ENCODE measurements at places on chromosomes 7 and 10. TPM values are rescaled to one million over a fixed set of nuclear protein-coding genes. Genes with fewer than 3 reads are reported as not detected.

The PNLIPRP2 gene
- not detected for total RNA-seq

The C10orf67 gene
- not detected for total RNA-seq

The GARIN1A gene
- total RNA-seq, result 0.53 TPM

The TSPAN14 gene
- 15.6 TPM for total RNA-seq

The ACTL6B gene
- total RNA-seq, result not detected

The NRAP gene
- under 0.01 TPM for total RNA-seq

The ANKRD30A gene
- total RNA-seq, result not detected

The VAX1 gene
- total RNA-seq, result not detected

The ZNF679 gene
- not detected for total RNA-seq

The ACTR3C gene
- total RNA-seq, result 0.15 TPM

The PROSER2 gene
- total RNA-seq, result 2.3 TPM

The HABP2 gene
- total RNA-seq, result not detected

The CRHR2 gene
- total RNA-seq, result not detected

The PRSS37 gene
- not detected for total RNA-seq

The FAM170B gene
- not detected for total RNA-seq

The WNT8B gene
- total RNA-seq, result not detected

The NUB1 gene
- 32.2 TPM for total RNA-seq

The NUP205 gene
- 33.1 TPM for total RNA-seq

The TCAF2 gene
- 2.1 TPM for total RNA-seq

The PPP1R3A gene
- not detected for total RNA-seq

The SAP25 gene
- 0.08 TPM for total RNA-seq

The GNGT1 gene
- total RNA-seq, result not detected

The FAM25G gene
- not detected for total RNA-seq

The ZNF365 gene
- total RNA-seq, result 0.70 TPM

The LEP gene
- total RNA-seq, result 0.94 TPM

The OR2A42 gene
- total RNA-seq, result not detected
